ENCODE measurements at places on chromosomes 3 and 15.

DNA sequence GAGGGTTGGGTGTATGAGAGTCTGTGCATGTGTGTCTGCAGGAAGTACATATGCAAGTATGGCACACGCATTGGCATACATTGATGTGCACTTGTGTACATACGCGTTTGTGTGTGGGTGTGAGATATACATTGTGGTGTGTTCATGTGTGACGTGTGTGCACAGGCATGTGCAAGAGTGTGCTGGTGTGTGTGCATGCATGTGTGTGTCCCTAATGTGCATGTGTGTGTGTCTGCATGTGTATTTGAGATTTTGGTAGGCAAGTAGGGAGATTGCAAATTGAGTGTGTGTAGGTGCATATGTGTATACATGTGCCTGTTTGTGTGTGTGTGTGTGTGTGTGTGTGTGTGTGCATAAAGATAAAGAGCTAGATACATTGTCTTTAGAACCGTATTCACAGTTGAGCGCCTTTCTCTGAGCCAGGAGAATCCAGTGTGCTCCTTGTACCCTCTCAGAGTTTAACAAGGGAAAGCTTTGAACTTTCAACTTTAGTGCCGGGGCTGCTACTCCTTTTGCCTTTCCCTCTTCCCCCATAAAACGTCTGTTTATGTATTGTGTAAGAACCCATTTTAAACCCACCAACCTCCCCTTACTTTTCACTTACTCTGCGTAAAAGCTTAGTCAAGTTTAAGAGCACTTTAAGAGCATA is 152.4 kb upstream of the CHL1 start:
- DNase-seq: no peak

DNA sequence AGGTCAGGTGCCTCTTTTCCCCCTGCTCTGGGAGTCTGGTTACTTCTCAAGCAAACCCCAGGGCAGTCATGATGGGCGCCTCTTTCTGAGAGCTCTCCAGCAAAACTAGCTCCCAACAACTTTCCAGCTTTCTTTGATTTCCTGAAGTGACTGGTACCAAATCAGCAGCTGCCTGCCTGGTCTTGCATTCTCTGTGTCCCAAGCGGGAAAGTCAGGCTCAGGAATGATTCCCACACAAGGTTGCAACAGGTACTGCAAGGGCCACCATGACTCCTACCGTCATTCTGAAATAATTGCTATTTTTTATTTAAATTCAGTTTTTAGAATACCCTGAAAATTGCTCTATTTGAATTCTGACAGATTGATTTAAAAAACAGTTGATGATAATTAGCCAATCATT is 658.7 kb downstream of the SQOR start:
- no peak for DNase-seq

- no peak for DNase-seq
Observed at GRCh38 chr15:75016431-75016830, 7.0 kb upstream of the PPCDC start.

DNA sequence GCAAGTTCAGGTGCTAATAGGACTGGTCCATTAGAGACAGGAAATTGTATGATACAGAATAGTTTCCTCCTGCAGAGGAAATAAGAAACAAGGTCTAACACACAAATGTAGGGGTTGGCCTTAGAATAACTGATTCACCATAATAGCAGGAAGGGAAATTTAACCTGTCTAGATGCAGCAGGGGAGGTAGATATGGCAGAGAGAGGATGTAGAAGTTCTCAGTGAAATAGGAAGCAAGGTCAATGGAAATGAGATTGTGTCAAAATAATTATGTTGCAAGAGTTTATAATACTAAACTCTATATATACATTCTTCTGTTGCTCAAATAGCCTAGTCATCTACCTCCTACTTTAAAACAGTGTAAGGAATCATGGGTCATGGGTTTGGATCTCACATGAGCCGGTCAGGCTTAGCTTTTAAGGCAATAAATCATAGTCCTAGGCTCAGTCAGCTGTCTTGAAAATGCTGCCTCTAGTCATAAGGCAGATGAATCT is 17.0 kb downstream of the BCL2A1 start:
- DNase-seq: no peak

DNA sequence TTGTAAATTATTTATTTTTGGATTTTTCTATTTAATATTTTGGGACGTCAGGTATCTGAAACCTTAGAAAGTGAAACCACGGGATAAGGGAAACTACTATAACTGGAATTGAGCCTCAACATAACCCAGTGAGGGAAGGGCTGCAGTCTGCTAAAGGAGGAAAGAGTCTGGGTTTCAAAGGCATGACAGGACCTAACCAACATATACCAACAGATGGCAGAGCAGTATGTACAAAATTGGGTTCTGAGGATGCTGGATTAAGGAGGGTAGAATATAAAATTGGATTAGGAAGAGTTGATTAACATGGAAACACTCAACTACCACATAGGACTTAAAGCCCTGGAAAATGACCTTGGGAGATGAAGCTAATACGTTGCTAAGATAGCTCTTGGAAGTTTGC is 603.5 kb downstream of the MECOM start:
- no peak for DNase-seq
